ENCODE measurements at places on chromosomes 1 and 21.

DNA sequence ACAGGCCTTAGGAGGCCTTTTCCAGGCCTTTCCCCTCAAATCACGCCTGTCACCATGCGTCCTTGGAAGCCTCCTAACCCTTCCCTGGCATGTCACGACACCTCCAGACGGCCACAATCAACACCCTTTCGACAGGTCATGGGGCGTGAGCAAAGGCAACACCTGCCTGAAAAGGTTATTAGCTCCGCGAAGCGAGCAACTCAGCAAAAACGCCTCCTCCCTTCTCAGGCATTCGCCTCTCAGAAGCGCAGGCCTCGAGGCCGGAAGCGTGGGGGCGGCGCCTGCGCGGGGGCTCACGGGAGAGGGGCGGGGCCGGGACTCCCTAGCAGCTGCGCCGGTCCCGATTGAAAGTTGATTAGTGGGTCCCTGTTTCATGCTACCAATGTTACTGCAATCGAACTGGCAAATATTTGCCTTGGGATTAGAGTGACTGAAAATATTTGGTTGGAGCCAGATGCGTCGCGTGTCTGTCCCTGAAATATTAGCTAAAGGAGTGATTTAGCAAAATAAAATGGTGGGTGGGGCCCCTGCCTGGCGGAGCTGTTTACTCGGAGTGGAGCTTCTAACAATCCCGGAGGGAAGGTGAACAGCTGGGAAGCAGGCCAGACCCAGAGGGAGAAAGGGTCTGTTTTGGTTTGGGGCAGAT is 44.9 kb downstream of the GFI1 start:
- peak; percentile 68 for DNase-seq

DNA sequence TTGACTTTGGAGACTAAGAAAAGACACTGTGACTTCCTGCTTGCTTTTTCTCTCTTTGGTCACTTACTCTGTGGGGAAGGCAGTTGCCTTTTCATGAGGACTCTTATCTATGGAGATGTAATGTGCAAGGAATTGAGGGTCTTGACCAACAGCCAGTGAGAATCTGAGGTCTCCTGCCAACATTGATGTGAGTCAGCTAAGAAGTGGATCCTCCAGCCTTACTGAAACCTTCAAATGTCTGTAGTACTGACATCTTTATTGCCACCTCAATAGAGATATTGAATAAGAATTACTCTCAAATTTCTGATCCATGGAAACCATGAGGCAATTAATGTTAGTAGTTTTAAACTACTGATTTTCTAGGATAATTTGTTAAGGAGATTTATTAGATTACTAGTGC is 598.4 kb downstream of the ADGRL2 start:
- no peak for DNase-seq

GRCh38 chr1:56098946-56099345 is 480.4 kb downstream of the PLPP3 start:
- no peak for DNase-seq

DNA sequence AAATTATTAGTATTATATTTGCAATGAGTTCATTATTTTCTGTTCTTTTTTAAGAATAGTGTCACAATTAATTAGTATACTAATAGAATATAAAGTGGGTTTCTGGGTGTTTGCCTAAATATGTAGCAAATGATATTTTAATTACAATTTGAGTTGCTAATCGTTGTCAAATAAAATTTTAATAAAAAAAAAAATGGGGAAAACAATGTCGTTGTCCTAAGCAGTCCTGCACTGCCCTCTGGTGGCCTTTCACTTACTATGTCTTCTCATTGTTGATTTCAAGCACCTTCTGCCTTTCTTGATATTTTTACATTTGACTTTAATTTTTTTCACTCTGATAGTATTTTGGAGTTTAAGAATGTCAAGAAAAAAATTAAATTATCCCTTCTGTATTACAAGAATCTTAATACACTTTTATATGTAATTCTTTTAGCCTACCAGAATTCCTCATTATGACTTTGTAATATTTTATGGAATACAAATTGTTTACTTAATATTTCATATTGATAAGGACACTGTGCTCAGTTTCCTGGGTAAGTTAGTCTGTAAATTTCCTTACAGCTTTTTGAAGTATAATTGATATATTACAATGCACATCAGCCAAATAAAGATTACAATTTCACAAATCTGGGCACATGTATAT is 104.5 kb upstream of the FMN2 start:
- DNase-seq, result peak; percentile 52
